ENCODE measurements at places on chromosomes 7 and 10. TPM values are rescaled to one million over a fixed set of nuclear protein-coding genes. Genes with fewer than 3 reads are reported as not detected.

GRCh38 chr10:58064714-58065528, 202.8 kb downstream of the IPMK start:
- ATAC-seq, result no peak

Gene PHKG1
- 0.88 TPM for total RNA-seq

- ATAC-seq, result no peak
Measured at GRCh38 chr10:82091413-82091812, 216.4 kb downstream of the NRG3 start.

Gene BMPR1A
- total RNA-seq, result 17.3 TPM

Gene ZC3HAV1L
- total RNA-seq, result 6.3 TPM

Gene SPDYE11
- not detected for total RNA-seq

DNA sequence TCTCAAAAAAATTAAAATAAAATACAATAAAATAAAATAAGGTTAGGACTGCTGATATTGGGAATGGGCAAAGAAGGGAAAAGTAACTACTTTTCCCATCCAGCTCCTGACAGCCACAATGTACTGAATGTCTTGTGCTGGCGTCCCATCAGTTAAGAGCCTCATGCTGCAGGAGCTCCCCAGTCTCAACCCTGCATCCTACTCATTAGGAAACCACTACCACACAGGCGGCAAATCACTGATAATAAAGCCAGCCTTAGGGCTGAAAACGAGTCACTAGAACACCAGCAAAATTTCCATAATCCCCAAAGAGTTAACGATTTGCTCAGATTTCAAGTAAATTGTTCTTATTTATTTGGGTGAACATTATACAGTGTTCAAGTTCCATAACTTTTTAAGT, 4.3 kb downstream of the YWHAG start:
- no peak for ATAC-seq

DNA sequence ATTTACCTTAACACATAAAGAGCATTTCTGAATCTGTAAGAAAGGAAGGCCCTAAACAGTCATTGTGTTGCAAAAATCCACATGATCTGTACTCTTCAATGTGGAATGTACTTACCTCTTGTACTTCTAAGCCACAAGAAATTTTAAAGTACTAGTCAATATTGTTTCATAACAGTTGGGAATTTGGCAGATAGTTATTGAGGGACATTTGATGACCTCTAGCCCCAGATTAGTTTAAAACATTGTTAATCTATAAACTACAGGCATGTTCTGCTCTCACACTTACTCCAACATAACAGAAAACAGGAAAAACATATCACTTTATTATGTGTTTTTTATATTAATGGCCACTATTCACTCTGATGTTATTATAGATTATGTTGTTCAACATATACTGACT, 985.7 kb upstream of the LRRTM3 start:
- ATAC-seq, result no peak

GRCh38 chr7:90869335-90869734, 273.2 kb downstream of the CDK14 start:
- no peak for ATAC-seq

Gene MBLAC1
- 1.7 TPM for total RNA-seq

Gene PKD2L1
- not detected for total RNA-seq

GRCh38 chr10:13414855-13415254, 66.8 kb upstream of the SEPHS1 start:
- peak; percentile 35 for ATAC-seq

DNA sequence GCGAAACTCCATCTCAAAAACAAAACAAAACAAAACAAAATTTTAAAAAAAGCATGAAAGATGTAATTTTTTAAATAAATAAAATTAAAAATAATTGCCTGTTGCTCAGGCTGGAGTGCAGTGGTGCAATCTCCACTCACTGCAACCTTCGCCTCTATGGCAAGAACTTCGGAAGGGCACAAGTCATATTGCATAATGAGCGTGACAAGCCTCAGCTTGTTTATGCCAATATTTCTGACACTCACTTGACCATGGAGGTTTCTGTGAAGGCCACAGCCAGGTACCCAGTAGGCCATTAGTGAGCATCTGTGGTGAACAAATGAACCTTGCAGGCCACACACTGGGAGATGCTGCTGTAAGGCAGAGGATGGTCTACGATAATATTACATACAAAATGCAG, 106.1 kb upstream of the KMT2C start:
- ATAC-seq, result no peak

DNA sequence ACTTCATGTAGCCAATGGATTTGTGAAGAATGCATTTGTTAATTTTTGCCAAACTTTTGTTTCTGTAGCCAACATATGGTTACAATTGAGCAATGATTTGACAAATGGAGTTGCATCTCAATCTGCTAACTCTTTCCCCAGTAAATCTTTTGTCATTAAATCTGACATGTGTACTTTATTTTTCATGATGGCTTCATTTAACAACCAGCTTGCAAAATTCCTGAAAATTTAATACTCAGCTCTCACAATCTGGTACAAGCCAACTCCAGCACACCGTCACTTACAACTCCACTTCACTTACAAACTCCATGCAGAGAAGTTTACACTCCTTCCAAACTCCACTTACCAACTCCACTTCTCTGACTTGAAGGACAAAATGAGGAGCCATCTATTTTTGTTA, 26.5 kb upstream of the HIBADH start:
- no peak for ATAC-seq

DNA sequence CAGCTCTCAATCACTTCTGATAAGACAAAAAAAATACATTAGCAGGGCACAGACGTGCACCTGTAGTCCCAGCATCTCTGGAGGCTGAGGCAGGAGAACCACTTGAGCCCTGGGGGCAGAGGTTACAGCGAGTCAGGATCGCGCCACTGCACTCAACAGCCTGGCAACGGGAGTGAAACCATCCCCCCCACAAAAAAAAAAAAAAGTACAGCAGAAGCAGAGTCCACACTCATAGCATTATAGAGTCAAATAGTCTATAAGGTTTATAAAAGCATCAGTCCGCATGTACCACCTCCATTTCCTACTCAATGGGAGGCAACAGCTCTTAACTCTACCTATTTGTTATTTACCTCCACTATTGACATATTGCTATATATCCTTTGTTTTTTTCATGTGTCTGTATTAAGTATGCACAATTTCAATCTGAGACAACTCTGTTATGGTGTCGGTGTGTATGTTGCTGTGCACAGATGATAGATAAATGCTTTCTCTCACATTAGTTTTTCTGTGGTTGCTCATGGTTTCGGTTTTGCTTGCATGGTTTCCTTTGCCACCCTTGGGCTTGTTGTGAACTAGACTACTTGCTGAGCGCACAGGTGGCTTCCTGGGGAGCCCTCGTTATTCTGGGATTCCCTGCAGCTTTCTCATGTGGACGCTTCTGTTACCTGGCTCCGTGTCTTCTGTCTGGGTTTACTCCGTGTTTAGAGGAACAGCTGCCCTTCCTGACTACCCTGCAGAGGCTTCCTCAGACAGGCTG, 40.4 kb downstream of the PROSER2 start:
- no peak for ATAC-seq

GRCh38 chr7:90768301-90768700, 172.2 kb downstream of the CDK14 start:
- ATAC-seq, result no peak

DNA sequence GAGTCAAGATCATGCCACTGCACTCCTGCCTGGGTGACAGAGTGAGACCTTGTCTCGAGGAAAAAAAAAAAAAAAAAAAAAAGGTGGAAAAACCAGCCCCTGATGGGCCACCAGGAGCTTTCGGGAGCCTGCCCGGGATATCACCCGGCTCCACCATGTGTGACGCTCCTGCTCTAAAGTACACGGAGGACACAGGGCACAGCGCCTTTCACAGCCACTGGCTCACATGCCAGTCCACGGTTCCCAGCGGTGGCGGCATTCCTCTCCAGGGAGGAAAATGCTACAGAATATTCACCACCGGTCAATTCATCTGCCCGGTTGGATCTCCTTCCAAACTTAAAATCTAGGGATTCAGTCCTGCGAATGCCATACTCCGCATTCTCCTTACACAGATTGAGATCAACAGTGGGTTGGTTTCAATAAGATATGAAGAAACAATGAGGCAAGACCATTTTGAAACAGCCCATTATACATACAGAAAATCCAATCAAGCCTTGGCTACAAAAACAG, 81.2 kb downstream of the CTBP2 start:
- ATAC-seq, result no peak

GRCh38 chr10:127971963-127972615, 65.2 kb downstream of the PTPRE start:
- ATAC-seq, result no peak

DNA sequence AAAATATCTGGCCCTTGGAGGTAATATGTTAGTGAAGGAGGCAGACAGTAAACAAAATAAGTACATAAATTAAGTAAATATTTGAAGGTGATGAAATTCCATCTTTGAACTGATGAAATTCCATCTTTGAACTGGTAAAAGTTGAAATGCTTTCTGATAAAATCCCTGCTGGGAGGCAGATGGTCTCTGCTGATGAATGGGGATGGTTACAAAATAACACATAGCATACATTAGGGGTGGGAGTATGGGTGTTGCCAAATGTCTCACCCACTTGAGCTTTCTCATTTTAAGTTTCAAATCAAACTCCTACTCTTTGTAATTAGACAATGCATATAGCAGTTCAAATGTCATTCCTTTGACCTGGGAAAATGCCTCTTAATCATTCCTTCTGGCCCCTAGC, 77.5 kb upstream of the SORCS3 start:
- ATAC-seq, result no peak

GRCh38 chr10:52442576-52442975, 128.5 kb downstream of the DKK1 start:
- ATAC-seq, result peak; percentile 49

DNA sequence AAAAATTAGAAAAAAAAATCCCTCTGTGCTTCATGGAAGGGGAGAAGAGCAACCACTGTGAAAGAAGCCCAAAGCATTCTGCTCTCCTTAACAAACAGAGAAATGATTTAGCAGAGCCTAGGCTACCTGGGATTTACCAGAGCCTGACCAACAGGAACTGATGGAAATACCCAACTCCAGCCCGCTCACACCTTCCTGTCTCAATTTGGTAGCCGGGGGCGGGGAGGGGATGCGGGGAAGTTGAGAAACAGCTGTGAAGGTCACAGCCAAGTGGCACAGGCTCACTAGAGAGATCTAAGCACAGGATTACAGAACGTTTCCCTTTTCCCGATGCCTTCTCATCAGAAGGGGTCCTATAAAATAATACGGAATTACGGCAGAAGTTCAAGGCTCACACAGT, 17.6 kb downstream of the RSU1 start:
- no peak for ATAC-seq

- ATAC-seq, result peak; percentile 41
Measured at GRCh38 chr10:63554657-63555056, 33.5 kb downstream of the REEP3 start.

Gene AGFG2
- 19.5 TPM for total RNA-seq

Gene IQUB
- total RNA-seq, result not detected

Gene CDK1
- 25.2 TPM for total RNA-seq

DNA sequence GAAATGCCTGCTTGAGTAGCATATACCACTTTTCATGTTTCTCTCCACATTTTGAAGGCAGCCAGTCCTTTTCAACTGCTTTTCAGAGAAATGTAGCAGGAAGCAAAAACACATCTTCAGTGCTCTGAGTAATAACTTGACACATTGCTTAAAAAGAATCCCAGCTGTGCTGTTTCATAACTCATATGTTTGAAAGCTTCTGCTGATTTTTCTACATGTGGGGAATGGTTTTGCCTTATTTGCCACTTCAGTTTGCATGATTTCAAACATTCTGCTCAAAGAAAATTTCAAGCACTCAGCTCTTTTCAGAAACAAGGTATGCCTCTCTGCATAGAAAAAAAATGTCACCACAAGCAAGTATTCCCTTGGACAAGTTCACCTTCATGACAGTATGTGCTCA, 732.8 kb downstream of the POM121L12 start:
- no peak for ATAC-seq

Gene EFCAB10
- total RNA-seq, result 0.20 TPM

GRCh38 chr10:103889121-103889720, 28.8 kb downstream of the STN1 start:
- no peak for ATAC-seq

Gene PDE6C
- not detected for total RNA-seq

- ATAC-seq, result no peak
Measured at GRCh38 chr10:53579773-53580172, 807.2 kb upstream of the MBL2 start.

- no peak for ATAC-seq
Measured at GRCh38 chr10:23630376-23630775, 191.5 kb downstream of the OTUD1 start.

GRCh38 chr7:90701021-90701420, 104.9 kb downstream of the CDK14 start:
- no peak for ATAC-seq

DNA sequence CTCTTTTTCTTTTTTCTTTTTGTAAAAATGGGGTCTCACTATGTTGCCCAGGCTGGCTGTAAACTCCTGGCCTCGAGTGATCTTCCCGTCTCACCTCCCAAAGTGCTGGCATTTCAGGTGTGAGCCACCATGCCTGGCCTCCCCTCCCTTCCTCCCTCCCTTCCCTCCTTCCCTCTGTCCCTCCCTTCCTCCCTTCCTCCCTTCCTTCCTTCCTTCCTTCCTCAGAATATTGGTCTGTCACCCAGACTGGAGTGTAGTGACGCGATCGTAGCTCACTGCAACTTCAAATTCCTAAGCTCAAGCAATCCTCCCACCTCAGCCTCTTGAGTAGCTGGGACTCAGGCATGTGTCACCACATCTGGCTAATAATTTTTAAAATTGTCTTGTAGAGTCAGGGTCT, 8.4 kb downstream of the AGAP3 start:
- ATAC-seq, result no peak

GRCh38 chr7:10723832-10724231, 249.8 kb upstream of the PHF14 start:
- ATAC-seq, result no peak

Gene ZNF425
- total RNA-seq, result 1.9 TPM

DNA sequence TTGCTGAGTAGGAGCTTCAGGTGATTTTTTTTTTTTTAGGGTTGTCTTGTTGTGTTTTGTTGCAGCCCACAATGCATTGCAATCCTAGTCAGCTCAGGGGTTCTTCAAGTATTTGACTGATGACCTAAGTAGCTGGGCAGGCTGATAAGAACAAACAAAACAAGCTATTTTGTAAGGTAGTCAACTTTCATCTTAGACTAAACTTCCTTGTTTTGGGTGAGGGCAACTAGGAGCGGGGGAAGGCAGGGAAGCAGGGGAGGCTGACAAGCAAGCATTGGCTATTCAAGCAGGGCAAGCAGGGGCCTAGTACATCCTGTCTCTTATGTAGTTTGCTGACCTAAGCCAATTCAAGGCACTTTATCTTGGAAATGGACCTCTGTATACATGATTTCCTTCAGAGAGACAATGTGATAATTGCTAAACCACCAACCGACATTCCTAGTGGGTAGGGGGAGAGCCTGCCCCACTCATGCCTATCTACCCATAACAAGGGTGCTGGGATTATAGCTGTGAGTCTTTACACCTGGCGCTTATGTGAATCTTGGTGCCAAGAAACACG, 163.3 kb upstream of the PRKCQ start:
- no peak for ATAC-seq

Gene SPDYE5
- not detected for total RNA-seq

- ATAC-seq, result peak; percentile 63
Measured at GRCh38 chr10:110168601-110169481, 38.6 kb upstream of the MXI1 start.

GRCh38 chr10:93392121-93392520, 90.0 kb downstream of the MYOF start:
- no peak for ATAC-seq
